ENCODE measurements at places on chromosomes 6 and 20.

- no peak for DNase-seq
- peaks cover 33% of the 10 kb centered on the region for H3K4me1 ChIP-seq
- H3K27me3 ChIP-seq: no peaks in the 10 kb centered on the region
- no peaks in the 10 kb centered on the region for H3K36me3 ChIP-seq
- H3K4me3 ChIP-seq: no peak overlapping the region
Measured at GRCh38 chr6:11761744-11762620, 16.6 kb downstream of the ADTRP start.

DNA sequence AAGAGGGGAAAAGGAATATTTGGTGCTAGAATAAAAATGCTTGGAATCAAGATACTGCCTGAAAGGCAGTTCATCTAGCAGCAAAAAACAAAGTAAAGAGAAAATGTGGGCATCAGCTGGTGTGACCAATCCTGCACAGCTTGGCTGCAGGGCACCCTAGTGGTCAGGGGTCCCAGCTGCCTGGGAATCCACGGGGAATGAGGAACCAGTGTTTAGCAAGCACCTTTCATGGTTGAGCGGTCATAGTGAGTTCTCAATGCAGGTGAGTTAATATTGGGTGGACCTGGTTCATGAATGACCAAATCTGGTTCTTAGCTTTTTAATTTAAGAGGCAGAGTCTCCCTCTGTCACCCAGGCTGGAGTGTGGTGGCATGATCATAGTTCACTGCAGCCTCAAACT lies 53.3 kb downstream of the CAP2 start:
- no peak for DNase-seq
- no peak overlapping the region for H3K27ac ChIP-seq
- H3K36me3 ChIP-seq: no peaks in the 10 kb centered on the region
- peaks cover 3% of the 10 kb centered on the region for H3K27me3 ChIP-seq

DNA sequence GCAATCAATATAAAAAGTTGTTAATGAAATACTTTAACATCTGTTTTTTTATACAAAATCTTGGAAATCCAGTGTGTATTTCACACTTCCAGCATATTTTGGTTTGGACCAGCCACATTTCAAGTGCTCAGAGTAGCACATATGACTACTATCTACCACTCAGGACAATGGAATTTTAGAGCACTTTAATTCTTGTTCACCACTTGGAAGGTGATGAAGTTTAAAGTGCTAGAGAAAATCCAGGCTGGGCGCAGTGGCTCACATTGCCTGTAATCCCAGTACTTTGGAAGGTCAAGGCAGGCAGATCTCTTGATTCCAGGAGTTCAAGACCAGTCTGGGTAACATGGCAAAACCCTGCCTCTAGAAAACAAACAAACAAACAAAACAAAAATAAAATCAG lies 6.1 kb upstream of the SLC35B3 start:
- DNase-seq: no peak
- no peaks in the 10 kb centered on the region for H3K36me3 ChIP-seq
- no peak overlapping the region for H3K4me3 ChIP-seq
- peaks cover under 1% of the 10 kb centered on the region for H3K4me1 ChIP-seq
- no peaks in the 10 kb centered on the region for H3K27me3 ChIP-seq
- H3K27ac ChIP-seq: no peak overlapping the region

- no peak overlapping the region for H3K27ac ChIP-seq
- no peak overlapping the region for H3K4me3 ChIP-seq
- no peak for DNase-seq
- no peaks in the 10 kb centered on the region for H3K4me1 ChIP-seq
Measured at GRCh38 chr6:63486196-63486595, 86.1 kb upstream of the LOC128125822 start.

GRCh38 chr6:139376604-139377218 lies 2.3 kb upstream of the CITED2 start:
- H3K4me1 ChIP-seq: peaks cover 39% of the 10 kb centered on the region
- no peak overlapping the region for H3K4me3 ChIP-seq
- no peak overlapping the region for H3K27ac ChIP-seq

- peaks cover 2% of the 10 kb centered on the region for H3K27me3 ChIP-seq
- no peaks in the 10 kb centered on the region for H3K36me3 ChIP-seq
Measured at GRCh38 chr6:109912952-109913351, 65.2 kb upstream of the GPR6 start.

DNA sequence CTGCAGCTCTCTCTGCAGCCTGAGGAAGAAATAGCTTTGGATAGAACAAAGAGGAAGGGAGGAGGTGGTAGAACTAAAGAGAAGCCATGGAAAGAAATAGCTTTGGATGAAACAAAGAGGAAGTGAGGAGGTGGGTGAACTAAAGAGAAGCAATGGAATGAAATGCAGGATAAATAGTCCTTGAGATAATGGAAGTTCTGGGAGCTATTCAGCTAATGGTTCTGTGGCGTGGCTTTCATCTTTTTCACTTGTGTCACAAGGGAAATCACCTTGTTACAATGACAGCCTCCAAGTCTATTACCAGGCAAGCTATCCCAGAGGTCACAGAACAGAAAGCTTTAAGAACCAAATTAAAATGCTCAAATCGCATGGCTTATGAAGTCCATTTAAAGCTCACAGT lies 141.3 kb upstream of the ARG1 start:
- peaks cover 32% of the 10 kb centered on the region for H3K36me3 ChIP-seq
- no peak for DNase-seq
- H3K4me3 ChIP-seq: no peak overlapping the region
- H3K4me1 ChIP-seq: peaks cover 16% of the 10 kb centered on the region
- H3K27ac ChIP-seq: no peak overlapping the region
- H3K27me3 ChIP-seq: no peaks in the 10 kb centered on the region

GRCh38 chr20:7493311-7493710 lies 446.9 kb downstream of the HAO1 start:
- no peak overlapping the region for H3K27ac ChIP-seq
- H3K27me3 ChIP-seq: no peaks in the 10 kb centered on the region
- H3K4me1 ChIP-seq: no peaks in the 10 kb centered on the region
- no peaks in the 10 kb centered on the region for H3K36me3 ChIP-seq
- no peak for DNase-seq

GRCh38 chr6:2756241-2756640 lies 5.5 kb upstream of the MYLK4 start:
- no peak overlapping the region for H3K27ac ChIP-seq
- peaks cover 8% of the 10 kb centered on the region for H3K4me1 ChIP-seq
- no peak overlapping the region for H3K4me3 ChIP-seq
- DNase-seq: no peak

DNA sequence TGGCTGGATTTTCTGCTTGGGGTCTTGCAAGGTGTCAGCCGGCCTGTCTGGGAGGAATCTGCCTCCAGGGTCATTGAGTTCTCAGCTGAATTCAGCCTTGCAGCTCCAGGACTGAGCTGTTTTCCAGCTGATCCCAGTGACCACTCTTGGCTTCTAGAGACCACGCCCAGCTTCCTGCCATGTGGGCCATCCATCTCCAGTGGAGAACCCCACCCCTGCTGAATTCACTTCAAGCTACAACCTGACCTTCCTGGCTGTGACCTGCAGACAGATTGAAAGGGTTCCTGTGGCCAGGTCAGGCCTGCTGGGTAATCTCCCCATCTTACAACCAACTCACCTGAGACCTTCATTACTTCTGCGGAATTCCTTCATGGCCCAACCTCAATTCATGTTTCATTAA lies 26.5 kb upstream of the SYNDIG1 start:
- no peak overlapping the region for H3K4me3 ChIP-seq
- no peak overlapping the region for H3K27ac ChIP-seq
- no peaks in the 10 kb centered on the region for H3K4me1 ChIP-seq
- H3K36me3 ChIP-seq: no peaks in the 10 kb centered on the region

DNA sequence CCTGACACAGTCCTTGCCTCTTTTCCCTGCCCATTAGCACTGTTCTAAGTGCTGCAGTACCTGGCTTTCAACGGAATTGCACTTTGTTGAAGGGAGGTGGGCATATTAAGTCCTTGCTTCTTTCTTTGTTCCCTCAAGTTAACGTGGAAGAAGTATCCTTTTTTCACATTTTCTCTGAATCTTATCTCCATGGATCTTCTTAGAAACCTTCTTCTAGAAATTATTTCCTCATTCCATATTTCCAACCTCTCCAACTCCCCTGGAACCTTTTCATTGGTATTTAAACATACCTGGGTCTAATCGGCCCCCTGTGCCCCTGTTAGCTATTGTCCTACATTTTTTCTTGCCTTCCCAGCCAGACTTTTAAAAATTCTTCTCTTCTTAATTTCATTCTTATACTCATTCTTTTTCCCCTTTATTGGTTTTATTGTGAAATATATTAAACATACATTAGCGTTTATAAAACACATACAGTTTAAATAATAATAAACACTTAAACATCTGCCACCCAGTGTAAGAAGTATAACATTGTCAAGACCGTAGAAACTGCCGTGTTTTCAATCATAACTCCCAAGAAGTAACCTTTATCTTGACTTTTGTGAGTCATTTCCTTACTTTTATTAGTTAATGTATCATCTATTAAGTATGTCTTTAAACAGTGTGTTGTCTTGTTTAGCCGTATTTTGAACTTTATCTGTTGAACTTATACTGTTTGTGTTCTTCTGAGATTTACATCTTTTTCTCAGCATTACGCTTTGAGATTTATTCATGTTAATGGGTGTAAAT lies 118.2 kb downstream of the CDKAL1 start:
- H3K4me3 ChIP-seq: no peak overlapping the region
- H3K27me3 ChIP-seq: no peaks in the 10 kb centered on the region
- no peak overlapping the region for H3K27ac ChIP-seq
- peaks cover 11% of the 10 kb centered on the region for H3K4me1 ChIP-seq
- peaks cover 40% of the 10 kb centered on the region for H3K36me3 ChIP-seq
